Activated CD4-positive, alpha-beta T cell treated with anti-CD3 and anti-CD28 coated beads, Interleukin-2, amount 50 U/mL, for 48 hours (primary cell): ENCODE measurements at places on chromosomes 12 and 14.

DNA sequence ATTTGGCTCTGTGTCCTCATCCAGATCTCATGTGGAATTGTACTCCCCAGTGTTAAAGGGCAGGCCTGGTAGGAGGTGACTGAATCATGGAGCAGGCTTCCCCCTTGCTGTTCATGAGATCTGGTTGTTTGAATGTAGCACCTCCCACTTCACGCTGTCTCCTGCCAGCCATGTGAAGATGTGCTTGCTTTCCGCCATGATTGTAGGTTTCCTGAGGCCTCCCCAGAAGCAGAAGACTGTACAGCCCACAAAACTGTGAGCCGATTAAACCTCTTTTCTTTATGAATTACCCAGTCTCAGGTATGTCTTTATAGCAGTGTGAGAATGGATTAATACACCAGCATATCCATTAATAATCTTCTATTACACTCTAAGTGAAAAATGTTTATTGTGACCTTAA, 70.2 kb downstream of the BAZ1A start:
- DNase-seq: no peak

DNA sequence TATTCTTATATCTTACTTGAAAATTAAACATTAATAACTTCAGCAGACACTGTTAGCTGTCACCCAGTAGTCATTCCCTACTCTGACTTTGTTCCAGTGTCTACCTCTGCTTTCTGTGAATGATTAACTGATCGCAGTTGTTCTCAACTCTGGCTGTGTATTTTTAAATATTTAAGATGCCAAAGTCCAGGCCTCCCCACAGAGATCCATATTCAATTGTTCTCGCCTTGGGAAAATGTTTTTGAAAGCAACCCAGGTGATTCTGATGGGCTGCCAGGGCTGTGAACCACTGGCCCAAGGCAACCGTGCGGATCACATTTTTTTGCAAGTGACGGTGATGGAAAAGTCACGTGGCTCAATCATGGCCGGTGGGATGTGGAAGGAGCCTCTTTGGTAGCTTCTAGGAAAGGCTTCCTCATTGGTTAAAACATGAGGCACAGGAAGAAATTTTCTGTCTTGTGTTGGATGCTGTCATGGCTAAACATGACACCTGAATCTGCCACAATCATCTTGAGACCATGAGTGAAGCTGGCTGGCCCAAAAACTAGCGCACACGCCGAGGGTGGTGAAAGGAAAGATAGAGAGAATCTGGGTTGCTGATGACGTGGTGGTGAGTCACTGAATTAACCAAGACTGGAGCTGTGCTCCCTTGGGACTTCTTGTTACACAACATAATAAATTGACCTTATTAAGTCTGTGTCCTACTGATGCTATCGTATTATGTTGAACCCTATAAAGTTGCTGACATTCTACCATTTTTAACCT, 37.2 kb downstream of the RDH12 start:
- DNase-seq: peak; percentile 8

GRCh38 chr14:65106316-65106715, 4.0 kb upstream of the MAX start:
- DNase-seq: no peak

DNA sequence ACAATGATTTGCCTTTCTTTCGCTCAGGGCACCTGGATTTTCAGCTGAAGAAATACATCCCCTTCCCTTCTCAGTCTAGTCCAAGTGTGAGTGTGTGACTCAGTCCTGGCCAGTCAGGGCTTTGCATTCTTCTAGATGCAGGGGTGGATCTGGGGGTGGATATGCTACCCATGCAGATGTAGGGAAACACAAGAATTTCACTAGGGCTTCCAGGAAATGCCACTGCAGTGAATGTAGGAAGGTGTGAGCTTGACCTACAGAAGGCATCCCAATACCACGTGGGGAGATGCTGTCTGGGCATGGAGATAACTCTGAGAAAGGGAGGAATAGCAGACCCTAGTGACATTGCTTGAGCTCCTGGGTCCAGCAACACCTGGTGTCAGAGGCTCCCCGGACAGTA, 404.2 kb downstream of the GLT1D1 start:
- DNase-seq: no peak

GRCh38 chr12:26295001-26295400, 99.6 kb downstream of the SSPN start:
- no peak for DNase-seq
